ENCODE measurements at places on chromosomes 16 and 17.
A peak's percentile ranks its signal among the peaks of the same experiment; 100 is the strongest.

DNA sequence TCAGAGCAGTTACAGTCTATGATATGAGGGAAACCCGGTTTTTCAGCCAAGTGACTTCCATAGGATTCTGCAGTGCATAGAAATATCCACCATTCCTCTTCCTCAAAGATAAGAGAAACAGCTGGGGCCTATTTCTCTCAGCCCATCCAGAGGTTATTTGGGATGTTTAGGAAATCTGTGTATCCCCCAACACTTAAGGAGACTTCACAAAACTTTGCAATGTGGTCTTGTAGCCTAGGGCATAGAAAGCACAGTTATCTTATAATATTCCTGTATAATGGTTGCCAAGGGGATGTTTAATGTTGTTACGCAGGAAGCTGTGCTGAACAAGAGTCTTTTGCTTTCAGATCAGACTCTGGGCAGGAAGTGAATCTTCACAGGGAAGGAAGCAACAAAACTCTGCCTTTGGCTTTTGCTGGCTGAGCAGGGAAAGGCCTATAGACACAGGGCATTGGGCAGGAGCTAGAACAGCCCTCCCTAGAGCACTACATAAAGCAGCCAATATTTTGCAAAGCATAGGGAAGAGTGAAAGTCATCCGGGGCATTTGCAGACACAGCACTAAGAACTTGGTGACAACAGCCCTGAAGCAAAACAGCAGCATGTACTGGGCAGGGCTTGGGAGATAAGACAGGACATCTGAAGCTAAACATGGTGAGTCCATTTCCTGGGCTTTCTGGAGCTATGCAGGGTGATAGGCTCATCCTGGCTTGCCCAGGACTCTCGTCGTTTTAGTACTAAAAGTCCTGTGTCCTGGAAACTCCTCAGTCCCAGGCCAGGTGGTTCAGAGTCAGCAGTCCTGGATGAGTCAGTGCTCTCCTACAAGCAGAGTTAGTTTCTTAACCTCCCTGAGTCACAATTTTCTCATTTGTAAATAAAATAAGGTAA lies 18.7 kb upstream of the BEAN1 start:
- DNase-seq: peak; percentile 97

DNA sequence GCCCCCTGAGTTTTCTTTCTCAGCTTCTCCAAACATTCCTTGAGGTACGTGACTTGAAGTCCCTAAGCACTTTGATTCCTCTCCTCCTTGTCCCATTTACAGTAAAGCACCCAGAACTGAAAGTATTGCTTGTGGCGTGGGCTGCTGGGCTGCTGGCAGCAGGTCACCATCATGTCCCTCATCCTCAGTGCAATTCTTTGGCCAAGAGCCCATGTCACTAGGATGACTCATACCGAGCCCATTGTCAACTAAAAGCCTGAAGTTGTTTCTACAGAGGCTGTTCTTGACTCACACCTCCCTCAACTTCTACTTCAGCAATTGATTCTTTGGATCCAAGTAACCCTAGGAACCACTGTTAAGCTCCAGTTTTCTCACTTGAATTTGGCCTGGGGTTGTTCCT lies 54.3 kb downstream of the KPNA2 start:
- DNase-seq: peak; percentile 46

- DNase-seq: no peak
These were observed at the start of gene FADS6 for GRCh38 chr17:74892974-74893911. TSS of gene FADS6 (minus strand) at chr17:74893633. CDS start at chr17:74893595, 38 bp downstream.

GRCh38 chr16:1823821-1824220 lies 2.8 kb downstream of the HAGH start:
- DNase-seq: peak; percentile 82

GRCh38 chr17:82668631-82669099 lies 20.4 kb upstream of the WDR45B start:
- peak; percentile 62 for DNase-seq

DNA sequence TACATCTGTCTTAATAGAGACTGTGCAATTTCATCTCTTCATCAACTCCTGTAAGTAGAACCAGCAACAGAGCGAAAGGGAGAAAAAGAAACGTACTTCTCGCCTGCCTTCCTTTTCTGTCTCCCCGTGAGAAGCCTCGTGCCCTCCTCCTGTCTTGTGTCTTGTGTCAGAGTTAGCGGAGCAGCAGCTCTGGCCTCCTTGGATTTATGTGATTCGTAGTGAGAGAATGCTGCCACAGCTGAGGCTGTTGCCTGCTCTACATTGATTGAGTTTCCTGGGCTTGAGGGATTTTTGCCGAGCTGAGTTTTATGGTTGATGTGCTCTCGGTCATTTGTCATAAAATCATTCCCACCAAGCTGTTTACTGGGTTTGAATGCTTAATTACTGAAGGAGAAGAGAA lies 579.1 kb upstream of the RBFOX1 start:
- no peak for DNase-seq

DNA sequence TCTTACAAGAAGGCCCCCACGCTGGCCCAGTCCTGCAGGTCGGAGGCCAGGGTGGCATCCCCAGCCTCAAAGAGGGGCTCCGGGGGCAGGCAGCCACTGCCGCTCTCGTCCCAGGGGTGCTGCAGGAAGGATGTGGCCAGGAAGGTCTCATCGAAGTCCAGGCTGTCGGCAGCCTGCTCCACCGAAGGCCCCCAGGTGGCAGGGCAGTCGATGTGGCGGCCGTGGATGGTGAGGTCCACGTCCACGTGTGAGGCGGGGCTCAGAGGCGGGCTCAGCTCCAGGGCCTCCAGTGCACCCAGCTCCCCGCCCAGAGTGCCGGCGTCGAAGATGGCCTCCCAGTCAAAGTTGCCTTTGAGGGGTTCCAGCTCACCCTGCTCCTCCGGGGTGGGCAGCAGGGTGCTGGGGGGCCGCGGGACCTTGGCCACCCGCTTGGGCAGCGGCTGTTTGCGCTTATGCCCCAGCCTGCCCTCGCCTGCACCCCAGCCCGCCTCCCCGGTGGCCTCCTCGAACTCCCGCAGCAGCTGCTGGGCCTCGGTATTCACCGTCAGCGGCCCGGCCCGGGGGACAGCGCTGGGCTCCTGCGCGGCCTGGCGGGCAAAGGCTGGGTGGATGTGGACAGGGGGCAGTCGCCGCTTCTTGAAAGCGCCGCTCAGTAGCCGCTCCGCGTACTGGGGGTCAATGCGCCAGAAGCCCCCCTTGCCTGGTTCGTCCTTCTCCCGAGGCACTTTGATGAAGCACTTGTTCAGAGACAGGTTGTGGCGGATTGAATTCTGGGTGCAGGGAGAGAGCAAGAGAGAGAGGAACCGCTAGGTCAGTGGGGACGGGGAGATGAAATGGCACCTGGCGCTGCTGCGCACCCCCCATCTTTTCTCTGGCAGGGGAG lies 3.5 kb downstream of the FOXJ1 start:
- no peak for DNase-seq

DNA sequence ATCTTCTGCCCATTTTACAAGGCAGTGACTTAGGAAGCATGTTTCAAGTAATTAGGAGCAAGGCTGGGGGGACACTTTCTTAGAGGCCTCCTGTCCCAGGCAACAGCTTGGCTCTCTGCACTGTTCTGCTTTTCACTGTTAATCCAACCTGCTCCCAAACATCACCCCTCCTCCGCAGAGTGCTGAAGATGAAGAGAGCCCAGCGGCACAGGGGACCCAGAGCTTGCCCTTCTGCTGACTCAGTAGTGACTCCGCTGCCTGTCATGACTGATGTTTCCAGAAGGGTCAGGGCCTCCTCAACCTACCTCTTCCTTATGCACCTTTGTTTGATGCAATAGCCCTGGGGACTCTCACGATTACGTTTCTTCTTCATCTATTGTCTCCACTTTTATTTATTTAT lies 38.9 kb upstream of the NDRG4 start:
- peak; percentile 58 for DNase-seq

- peak; percentile 87 for DNase-seq
These were observed 50.4 kb downstream of the SNX29 start for GRCh38 chr16:12026741-12027490.

DNA sequence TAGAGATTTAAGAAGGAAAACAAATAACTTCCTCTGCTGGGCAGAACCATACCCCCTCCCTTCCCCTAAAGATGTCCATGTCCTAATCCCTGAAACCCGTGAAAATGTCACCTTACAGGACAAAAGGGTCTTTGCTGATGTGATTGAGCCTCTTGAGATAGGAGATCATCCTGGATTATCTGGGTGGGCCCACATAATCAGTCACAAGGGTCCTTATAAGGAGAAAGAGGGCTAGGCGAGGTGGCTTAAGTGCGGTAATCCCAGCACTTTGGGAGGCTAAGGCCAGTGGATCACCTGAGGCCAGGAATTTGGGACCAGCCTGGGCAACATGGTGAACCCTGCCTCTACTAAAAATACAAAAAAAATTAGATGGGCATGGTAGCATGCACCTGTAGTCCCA lies 12.0 kb upstream of the SLC39A11 start:
- no peak for DNase-seq
